ENCODE measurements at places on chromosomes 7 and 10.

GRCh38 chr7:16465469-16466361 lies at the start of gene SOSTDC1:
SOSTDC1 (minus strand) TSS chr7:16465738; CDS start chr7:16465668, 70 bp downstream.
- no peak for DNase-seq

- DNase-seq, result no peak
Measured at GRCh38 chr7:109901926-109902325, 1189.0 kb upstream of the LRRN3 start.

DNA sequence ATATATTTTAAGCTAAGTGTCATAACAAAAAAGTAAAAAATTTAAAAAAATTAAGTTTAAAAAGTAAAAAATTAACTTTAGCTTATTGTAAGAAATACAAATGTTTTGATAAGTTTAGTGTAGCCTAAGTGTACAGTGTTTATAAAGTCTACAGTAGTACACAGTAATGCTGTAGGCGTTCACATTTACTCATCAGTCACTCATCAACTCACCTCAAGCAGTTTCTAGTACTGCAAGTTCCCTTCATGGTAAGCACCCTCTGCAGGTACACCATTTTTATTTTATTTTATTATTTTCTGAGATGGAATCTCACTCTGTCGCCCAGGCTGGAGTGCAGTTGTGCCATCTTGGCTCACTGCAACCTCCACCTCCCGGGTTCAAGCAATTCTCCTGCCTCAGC lies 316.0 kb downstream of the FGFR2 start:
- DNase-seq, result no peak

GRCh38 chr7:92625617-92626016 lies 35.4 kb upstream of the FAM133B start:
- DNase-seq, result no peak

- peak; percentile 39 for DNase-seq
Measured at GRCh38 chr7:47474937-47475879, 106.7 kb downstream of the TNS3 start.

DNA sequence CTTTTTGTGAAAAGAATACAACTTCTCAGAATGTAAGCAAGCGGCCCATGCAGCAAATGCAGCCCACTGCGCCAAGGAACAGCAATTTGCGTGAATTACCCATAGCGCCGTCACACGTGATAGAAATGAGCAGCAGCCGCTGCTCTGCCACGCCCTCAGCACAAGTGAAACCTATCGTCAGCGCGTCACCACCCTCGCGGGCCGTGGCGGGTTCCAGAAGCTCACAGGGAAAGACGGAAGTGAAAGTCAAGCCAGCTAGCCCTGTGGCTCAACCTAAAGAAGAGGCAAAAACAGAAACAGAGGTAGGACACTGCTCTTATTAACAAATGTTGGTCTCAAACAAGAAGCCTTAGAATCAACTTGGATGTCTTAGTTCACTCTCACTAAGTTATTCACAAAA lies 70.5 kb downstream of the SHH start:
- DNase-seq, result no peak

DNA sequence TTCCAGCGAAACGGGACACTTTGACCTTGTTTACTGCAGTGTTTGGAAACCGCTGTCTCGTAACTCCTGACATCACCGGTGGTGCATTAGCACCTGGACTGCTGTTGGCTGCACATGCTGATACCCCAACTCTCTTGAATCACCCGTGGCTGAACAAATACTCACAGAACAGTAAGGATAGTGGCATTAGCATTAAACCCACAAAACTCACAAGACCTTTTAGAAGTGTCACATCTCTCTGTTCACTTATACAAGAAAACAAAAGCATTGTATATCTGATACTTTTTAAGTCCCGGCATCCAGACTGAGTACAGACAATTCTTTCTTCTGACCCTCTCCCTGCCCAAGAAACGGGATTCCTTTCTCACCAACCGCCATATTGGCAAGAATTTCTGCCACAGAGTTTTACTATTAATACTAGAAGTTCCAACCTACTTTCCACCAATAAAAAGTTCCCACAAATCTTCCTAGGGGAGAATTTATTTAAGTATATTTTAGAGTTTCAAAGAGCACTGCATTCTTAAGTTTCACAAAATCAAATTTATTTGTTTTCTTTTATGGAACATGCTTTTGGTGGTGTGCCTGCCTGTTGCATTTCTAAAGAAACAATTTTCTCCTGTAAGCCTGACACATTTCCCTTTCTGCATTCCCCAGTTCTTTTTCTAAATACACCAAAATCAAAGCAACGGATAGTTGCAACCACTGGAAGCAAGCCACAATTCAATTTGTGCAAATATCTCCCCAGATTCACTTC lies 208.4 kb upstream of the KLF14 start:
- no peak for DNase-seq

- DNase-seq, result no peak
Measured at GRCh38 chr10:128972036-128972405, 495.0 kb upstream of the MGMT start.

DNA sequence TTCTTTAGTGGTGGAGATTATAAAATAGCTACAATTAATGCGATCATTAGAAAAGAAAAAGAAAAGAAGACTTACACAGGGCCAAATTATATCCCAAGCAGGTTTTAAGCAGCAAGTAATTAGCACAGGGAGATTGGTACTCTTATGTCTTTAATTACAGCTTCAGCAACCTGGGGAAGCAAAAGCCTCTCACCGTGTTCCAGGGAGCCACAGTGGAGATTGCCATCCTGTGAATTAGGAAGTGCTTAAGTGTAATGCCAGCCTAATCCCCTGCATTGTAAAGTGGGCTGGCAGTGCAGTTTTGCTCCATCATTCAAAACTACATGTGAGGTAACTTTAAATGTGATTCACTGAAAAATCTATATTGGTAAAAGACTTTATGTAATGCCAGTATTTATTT lies 533.5 kb upstream of the COBL start:
- no peak for DNase-seq

DNA sequence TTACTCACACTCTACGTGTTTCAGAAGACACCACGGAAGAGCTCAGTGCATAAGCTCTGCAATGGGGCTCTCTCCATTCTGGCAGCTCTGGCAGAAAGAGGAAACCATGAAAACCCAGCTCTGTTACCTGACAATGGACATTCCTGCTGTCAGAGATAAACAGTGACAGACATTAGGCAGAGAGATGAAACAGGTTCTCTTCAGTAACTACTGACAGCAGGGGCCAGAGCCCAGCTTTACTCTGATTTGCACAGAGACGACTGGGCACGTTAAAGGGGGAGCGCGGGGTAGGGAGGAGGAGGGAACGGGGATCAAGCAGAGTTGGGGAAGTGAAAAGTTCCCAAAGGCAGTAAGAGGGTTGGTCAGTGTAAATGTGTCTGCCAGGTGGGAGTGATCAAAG lies 206.1 kb downstream of the RAMP3 start:
- DNase-seq, result no peak

GRCh38 chr10:74244097-74244685 lies 93.2 kb downstream of the ADK start:
- DNase-seq, result no peak

- DNase-seq, result no peak
Measured at GRCh38 chr7:115812794-115813193, 217.8 kb downstream of the TFEC start.

DNA sequence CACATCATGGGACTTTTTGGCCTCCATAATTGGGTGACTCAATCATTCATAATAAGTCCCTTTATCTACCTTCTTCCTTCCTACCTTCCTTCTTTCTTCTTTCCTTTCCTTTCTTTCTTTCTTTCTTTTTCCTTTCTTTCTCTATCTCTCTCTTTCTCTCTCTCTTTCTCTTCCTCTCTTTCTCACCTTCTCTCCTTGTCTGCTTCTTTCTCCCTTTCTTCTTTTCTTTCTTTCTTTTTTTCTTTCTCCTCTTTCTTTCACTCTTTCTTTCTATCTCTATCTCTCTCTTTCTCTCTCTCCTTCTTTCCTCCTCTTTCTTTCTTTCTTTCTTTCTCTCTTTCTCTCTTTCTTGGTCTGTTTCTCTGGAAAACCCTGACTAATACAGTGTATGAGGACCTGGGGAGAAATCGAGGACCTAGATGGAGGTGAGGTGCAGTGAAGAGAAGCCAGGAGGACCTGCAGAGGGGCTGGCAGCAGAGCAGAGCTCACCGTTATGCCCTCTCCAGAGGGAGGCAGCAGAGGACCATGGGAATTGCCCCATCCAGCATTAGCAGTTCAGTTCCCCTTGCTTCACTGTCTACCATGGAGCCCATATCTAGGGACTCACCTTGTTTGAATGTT lies 52.7 kb upstream of the BTRC start:
- no peak for DNase-seq

DNA sequence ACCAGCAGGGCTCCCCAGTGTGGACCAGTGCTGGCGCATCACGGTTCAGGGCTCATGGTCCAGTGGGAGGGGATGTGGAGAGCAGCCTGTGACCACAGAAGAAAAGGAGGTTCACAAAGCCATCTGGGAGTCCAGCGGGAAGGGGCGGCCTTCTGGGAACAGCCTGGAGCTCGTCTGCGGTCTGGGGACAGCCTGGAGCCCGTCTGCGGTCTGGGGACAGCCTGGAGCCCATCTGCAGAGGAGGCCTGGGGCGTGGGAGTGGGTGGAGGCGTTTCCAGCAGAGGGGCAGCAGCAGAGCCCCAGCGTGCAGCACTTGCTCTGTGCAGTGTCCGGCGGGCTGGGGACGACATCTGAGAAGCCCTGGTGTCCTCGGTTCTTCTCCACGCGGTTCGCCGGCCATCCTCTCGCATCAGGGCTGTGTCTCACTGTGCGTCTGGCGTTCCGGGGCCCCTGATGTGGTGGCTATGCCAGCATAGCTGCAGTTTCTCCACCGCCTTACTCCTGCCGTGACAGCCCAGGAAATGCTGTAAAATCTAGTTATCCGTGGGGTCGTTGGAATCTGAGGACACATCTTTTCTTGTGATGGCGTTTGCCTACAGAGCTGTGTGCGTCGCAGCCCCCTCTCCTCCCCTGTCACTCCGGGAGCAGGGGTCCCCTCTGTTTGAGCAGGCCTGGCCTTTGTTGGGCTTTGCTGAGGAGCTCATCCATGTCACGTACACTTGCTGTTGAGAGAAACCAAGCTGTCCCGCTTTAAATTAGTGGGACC lies 104.6 kb downstream of the INPP5A start:
- no peak for DNase-seq

DNA sequence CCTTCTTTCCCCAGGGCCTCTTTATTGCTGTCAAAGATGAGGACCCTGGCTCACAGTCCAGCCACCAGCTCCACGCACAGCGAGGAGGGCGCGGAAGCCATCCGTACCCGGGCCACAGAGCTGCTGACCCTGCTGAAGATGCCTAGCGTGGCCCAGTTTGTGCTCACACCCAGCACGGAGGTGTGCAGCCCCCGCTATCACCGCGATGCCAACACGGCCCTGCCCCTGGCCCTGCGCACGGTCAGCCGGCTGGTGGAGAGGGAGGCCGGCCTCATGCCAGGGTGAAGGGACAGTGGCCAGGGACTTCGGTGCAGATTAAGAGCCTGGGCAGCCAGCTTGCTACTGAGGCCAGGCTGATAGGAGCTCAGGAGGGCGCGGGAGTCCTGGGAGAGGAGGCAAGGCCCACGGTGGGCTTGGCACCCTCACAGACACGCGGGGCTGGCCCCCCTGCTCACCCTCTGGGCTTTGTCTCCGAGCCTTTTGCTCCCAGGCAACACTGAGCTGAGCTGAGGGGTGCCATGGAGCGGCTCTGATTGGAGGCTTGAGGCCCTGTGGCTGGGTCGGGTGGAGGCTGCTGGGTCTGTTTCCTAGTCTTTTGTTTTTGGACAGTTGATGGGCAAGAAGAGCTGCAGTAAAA lies 15.8 kb downstream of the AP5Z1 start:
- no peak for DNase-seq

- DNase-seq, result no peak
Measured at GRCh38 chr10:22598478-22598877, 115.9 kb downstream of the PIP4K2A start.

GRCh38 chr10:33237736-33238624 lies 96.5 kb downstream of the NRP1 start:
- DNase-seq, result no peak

DNA sequence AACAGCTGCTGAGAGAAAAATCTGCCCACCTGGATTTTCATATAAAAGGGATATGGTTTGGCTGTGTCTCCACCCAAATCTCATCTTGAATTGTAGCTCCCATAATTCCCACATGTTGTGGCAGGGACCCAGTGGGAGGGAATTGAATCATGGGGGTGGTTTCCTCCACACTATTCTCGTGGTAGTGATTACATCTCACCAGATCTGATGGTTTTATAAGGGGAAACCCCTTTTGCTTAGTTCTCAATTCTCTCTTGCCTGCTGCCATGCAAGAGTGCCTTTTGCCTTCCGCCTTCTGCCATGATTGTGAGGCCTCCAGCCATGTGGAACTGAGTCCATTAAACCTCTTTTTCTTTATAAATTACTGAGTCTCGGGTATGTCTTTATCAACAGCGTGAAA lies 20.8 kb upstream of the MKI67 start:
- DNase-seq, result no peak

DNA sequence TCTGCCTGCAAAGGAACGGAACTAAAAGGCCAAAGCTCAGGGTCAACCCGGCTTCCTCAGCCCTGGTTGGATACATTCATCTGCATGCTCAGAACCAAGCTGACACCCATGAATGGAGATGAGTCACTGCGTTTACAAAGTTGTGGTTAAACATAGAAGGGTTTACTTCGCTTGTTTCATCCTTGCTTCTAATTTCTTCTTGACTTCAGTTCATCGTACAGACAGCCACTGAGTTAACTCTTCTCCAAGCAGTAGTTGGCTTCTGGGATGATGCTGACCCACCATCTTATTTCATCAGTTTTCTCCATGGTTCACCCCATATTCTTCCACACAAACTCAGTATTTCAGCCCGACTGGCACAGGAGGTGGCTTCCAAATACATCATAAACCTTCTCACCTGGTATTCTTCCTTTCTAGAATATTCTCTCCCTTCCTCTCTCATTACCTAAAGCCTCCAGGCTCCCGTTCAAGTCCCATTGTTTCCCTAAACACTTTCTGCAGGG lies 166.3 kb upstream of the RNF32 start:
- DNase-seq, result peak; percentile 76

GRCh38 chr10:131022981-131023380 lies 288.5 kb downstream of the TCERG1L start:
- no peak for DNase-seq

- no peak for DNase-seq
Measured at GRCh38 chr7:142799437-142799835, 28.7 kb downstream of the PRSS2 start.

- no peak for DNase-seq
Measured at GRCh38 chr10:62817121-62817765, 1.1 kb upstream of the EGR2 start.

- no peak for DNase-seq
Measured at GRCh38 chr10:48503293-48503911, 101.5 kb downstream of the ARHGAP22 start.
